ENCODE measurements at places on chromosomes 12 and 14.

- DNase-seq = no peak
Measured at GRCh38 chr12:79933043-79933442, 1.9 kb downstream of the PPP1R12A start.

GRCh38 chr12:105077435-105077834 lies 6.8 kb downstream of the ALDH1L2 start:
- DNase-seq = no peak

DNA sequence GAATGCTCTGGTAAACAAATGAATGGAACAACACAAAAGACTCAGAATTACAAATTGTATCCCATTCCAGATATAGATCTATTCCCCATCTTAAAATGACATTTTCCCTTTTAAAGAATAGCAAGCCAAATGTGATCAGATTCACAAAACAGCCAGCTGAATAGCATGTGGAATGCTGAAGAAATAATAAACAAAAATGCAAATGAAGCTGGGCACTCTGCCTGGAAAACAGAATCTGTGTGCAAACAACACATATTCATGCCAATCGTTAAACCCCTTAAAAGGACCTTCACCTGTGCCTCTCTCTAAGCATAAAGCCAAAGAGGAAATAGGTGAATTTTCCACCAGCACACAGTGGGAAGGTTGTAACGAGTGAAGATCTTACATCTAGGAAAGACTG lies 67.9 kb upstream of the PDZRN4 start:
- no peak for DNase-seq

DNA sequence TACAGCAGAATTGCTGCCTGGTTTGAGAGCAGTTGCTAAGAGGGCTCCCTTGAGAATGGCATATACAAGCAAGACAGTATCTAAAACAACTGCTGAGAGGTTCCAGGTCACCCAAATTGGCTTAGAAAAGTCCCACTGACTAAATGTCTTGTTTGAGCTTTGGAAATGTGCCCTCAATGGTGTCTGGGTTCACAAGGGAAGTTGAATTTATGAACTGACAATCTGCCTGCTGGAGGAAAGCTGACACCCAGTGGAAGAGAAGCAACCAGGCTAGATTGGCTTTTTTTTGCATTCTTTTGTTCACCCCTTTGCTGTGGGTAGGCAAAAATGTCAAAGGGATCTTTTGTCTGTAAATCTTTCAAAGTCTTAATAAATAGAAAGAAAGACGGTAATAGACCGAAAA lies 44.6 kb upstream of the NPFF start:
- no peak for DNase-seq

DNA sequence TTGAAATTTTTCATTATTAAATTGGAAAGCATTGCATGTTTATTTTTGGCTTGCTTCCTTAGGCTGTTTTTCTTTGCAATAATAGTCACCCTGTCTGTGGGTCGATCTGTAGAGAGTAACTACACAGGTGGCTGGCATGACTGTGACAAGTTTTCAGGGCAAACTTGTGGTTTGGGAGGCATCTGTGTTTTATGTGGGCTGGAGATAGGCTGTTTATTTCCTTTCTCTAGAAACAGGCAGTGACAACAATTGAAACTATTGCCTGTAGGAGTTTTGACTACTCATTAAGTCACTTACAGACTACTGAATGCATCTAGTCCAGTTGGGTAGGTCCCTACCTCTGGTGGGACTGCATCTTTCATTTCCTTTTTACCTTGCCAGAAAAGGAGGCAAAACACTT lies 155.6 kb downstream of the DYRK2 start:
- DNase-seq = peak; percentile 40

DNA sequence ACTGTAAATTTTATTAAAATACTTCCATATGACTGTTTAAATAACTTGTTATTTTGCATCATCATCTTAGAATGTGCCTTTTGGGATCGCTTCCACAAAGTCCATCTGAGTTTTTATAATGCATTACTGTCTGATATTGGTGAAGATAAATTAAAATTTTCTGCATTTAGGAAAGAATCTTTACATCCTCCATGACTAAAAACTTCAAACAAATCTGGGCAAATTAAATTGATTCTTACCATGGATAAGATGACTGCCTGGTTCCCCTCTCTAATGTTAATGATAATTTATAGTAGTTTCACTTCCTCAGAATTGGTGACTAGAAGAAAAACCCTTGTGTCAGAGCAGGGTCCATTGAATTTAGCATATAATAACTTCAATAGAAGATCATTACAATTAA lies 94.7 kb upstream of the SLC38A4 start:
- no peak for DNase-seq

DNA sequence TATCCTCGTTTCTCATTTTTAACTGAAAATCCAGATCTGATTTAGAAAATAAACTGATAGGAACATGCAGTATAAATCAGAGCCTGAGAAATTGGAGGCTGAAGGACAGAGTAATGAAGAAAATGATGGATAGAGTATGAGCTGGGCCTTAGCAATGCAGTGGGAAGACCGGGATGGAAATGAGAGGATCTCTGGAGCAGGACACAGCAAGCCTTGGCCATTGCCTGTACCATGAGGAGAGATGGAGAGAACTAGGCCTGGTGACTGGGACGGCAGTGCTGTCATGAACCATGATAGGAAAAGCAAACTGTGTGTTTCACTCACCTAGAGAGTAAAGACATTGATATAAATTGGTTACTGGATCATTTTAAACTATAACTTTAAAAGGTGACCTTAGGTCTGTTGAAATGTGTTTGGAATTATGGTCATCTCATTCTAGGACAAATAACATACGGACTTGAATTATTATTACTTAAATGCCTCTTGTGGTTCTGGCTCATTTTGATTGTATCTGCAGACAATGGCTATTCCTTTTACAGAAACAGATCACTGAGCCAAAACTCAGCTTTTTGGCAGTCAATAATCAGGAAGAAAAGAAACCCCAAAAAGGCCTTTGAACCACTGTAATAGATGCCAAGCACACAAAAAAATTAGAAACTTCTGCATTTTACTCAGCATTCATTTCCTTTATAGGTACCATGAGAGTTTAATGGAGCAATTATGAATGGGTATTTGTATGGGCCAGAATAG lies 251.9 kb upstream of the PRKD1 start:
- DNase-seq = no peak

GRCh38 chr12:54240129-54240528 lies 39.8 kb downstream of the CBX5 start:
- DNase-seq = no peak

DNA sequence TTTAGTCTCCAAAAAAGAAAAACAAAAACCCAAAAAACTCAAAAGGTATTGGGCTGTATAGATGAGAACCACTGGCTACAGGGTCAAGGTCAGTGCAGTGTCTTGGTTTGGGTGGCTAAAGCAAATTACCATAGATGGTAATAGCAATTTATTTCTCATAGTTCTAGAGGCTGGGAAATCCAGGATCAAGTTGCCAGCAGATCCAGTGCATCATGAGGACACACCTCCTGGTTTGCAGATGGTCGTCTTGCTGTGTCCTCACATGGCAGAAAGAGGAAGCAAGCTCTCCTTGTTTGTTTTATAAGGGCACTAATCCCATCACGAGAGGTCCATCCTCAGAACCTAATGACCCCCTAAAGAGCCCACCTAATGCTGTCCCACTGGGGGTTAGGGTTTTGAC lies 11.2 kb downstream of the COX14 start:
- no peak for DNase-seq

DNA sequence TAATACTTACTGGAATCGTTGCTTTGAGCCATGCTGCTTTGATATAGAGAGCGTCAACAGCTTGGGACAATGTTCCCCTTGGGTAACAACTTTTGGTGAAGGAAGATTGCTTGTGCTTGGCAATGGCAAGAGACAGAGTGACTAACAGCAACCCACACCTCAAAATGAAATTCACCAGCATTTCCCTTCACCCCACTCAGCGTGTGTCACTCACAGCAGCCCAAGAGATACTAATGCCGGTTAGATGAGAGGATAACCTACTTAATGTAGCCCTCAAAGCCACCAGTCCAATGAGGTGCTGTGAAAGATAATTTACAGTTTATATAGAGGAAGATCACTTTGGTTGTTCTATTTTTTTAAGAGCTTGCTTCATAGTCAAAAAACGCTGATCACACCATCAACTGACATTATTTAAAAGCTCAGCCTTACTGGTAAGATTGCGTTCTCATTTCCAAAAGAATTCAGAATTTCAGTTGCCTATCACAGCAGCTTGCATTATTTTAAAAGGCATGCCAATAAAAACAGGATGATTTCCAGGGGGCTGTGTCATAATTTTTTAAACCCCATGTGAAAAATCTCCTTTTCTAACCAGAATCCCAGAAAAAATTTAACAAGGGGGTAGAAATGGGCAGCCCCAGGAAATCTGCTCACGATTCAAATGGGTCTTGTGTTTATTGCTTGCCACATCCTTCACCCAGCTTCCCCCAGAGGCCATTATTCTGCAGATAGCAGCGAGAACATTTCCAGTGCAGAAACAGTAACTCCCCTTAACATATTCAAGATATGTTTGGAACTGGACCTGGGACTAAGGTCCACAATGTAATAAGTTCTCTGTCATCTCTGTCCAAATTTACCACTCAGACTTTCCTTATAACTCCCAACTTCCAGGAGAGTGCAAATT lies at the start of gene IL26:
Gene IL26 (minus strand): TSS at position 235 of the 901 bp plus-strand sequence. CDS start 54 bp downstream, at position 181.
- DNase-seq = no peak

GRCh38 chr12:42238240-42239140 lies at the start of gene YAF2:
YAF2 (minus strand) TSS chr12:42238248; CDS start chr12:42238180, 68 bp downstream.
- DNase-seq = peak; percentile 89

DNA sequence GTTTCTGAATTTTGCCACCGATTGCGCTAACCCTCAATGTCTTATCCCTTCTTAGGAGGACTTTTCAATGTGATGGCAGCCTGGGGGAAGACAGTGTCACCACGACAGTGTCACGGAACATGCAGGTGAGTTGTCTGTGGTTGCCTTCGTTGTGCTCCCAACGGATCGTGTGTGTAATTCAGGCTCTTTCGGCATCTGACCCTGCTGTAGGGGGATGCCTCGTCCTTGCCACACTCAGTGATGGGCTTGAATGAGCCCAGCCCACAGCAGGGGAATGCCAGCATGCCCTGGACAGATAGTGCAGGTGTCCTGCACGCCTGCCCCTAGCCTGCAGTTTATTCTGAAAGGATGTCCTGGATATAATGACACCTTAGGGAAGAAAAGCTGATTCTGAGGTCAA lies 123.8 kb upstream of the RTL1 start:
- DNase-seq = no peak

DNA sequence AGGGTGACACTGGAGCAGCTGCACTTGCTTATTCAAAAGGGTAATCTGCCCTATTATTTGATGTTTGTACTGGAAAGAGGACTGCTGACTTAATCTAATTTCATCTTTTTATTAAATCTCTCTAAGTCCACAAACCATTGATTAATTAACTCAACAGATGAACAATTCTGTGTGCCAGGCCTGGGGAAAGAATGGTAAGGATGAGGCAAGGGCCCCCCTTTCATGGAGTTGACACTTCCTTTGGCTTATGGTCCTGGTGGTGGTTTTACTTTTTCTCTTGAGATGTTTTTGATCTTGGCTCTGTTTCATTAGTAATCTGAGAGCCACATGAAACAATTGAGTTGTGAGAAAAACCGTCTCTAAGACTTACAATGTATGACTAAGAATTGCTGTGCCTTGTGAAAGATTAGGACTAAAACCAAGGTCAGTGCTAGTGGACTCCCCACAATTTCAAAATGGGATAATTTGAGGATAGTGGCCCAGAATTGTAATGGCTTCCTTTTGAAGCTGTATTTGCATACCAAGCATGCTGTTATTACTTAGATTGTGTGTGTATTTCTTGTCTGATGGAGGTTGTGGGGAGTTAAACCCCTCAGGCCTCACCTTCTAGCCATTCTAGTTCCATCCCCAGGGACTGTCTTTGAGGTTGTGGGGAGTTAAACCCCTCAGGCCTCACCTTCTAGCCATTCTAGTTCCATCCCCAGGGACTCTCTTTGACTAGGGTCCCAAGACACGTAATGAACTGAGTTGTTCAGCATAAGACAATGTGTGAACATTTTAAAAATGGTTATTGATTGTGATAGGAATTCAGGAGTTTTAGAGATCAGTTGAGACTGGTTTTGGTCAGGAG lies 52.5 kb upstream of the EVL start:
- DNase-seq = no peak

DNA sequence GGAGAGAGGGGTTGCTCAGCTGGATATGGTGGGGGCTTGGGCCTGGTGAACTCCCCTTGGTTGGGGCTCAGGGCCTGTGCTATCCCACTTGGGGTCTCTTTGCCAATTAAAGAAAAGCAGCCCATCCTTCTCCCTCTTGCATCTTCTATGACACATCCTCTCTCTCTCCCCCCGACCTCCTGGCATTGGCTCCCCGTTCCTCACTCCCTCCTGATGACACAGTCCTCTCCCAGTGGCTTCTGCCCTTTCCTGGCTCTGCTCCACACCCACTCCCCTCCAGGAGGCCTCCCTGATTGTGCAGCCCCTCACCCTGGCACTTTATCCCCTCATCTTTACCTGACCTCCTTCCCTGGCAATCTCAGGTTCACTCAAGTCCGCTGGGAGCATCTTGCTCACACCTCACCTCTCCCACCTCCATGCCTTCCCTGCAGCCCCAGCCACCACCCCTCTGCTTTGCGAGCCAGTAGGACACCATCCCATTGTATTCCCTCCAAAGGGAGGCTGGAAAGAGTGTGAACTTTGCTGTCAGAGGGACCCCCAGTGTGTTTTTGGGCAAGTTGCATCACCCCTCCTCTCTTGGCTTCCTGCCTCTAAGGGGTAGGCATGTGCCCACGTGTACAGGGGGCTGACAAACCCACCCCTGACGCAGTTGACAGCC lies 10.7 kb downstream of the KRT80 start:
- no peak for DNase-seq

GRCh38 chr12:112762753-112763152 lies 28.8 kb upstream of the RPH3A start:
- DNase-seq = no peak

GRCh38 chr12:91630596-91631293 lies 448.1 kb upstream of the DCN start:
- no peak for DNase-seq

- DNase-seq = no peak
Measured at GRCh38 chr14:92317511-92317910, 5.5 kb upstream of the SLC24A4 start.

DNA sequence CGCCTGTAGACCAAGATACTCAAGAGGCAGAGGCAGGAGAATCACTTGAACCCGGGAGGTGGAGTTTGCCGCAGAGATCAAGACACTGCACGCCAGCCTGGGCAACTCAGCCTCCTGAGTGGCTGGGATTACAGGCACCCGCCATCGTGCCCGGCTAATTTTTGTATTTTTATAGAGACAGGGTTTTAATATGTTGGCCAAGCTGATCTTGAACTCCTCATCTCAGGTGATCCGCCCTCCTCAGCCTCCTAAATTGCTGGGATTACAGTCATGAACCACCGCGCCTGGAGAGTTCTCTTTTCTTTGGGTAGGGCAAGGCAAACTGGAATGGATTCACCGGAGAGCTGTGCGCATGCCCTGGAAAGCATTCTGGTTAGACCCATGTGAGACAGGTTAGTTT lies 179.3 kb upstream of the ALG10B start:
- no peak for DNase-seq

DNA sequence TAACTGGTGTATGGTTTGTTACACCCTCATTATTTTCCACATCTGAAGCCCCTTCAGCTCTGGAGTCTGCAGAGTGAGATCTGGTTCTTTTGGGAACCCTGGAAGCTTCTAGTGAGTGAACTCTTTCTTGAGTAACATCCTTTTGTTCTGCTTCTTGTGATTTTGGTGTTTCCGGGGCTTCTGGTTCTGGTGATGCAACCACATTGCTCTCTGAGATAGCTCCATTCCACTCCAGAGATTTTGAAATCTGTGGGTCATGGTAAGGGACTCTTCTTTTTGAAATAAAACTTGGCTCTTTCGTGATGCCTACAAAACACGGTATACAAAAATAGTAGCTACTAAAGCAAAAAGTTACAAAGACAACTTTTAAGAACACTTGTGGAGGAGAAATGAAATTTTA lies 5.4 kb downstream of the MDM1 start:
- DNase-seq = no peak

GRCh38 chr14:23068789-23069412 lies 11.6 kb upstream of the CDH24 start:
- DNase-seq = peak; percentile 86

All from CD4-positive, alpha-beta T cell treated with Interleukin-10 for 1 hour (primary cell).